ENCODE measurements at places on chromosomes 4 and X.

- no peak for DNase-seq
Measured at GRCh38 chrX:41837270-41837944, 85.9 kb downstream of the CASK start.

DNA sequence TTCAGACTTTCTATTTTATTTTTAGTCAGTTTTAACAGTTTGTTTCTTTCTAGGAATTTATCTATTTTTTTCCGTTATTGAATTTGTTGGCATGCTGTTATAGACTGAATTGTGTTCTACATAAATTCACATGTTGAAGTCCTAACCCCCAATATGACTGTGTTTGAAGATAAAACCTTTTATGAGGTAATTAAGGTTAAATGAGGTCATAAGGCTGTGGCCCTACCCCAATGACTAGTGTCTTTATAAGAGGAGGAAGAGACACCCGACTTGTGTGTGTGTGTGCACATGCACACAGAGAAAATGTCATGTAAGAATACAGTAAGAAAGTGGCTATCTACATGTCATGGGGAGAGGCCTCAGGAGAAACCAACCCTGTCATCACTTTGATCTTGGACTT is 146.3 kb downstream of the BRWD3 start:
- no peak for DNase-seq

DNA sequence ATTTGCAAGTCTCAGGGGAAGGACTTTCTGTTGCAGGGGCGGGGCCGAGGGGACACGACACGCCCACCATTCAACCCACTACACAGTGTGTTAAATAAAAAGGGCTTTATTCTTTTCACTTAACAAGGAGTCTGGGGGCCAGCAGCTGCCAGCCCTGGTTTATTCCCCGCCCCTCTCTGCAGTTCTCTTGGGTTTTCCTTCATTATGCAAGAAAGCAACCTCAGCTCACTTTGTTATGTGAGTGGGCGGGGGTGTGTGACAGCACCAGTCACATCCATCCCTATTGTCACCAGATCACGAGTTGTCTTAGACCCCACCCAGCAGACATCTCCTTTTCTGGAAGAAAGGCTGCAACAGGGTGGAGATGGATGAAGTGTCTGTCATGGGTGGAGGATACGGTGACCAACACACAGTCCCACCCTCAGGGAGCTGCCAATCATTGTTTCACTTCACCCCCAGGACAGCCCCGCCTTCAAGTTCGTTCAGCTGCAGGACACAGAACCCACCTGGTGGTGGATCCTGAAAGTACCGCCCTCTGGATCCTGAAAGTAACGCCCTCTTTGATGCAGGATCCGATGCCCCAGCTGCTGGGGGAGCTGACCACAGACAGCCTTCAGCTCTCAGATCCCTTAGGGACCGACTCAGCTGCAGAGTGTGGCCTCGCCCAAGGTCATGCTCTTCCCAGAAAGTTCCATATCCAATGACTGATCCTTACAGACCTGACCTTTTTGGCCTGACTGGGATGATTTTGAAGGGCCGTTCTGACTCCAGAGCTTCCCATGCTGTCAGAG is 79.6 kb downstream of the SMIM20 start:
- DNase-seq = no peak

DNA sequence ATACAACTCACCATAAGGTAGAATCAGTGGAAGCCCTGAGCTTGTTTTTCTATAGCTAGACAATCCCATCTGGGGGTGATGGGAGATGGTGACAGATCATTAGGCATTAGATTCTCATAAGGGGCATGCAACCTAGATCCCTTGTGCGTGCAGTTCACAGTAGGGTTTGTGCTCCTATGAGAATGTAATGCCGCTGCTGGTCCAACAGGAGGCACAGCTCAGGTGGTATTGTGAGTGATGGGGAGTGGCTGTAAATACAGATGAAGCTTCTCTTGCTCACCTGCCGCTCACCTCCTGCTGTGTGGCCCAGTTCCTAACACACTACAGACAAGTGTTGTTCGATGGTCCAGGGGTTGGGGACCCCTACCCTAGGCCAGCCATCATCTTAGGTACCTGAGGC is 5.9 kb upstream of the GATB start:
- DNase-seq = no peak

DNA sequence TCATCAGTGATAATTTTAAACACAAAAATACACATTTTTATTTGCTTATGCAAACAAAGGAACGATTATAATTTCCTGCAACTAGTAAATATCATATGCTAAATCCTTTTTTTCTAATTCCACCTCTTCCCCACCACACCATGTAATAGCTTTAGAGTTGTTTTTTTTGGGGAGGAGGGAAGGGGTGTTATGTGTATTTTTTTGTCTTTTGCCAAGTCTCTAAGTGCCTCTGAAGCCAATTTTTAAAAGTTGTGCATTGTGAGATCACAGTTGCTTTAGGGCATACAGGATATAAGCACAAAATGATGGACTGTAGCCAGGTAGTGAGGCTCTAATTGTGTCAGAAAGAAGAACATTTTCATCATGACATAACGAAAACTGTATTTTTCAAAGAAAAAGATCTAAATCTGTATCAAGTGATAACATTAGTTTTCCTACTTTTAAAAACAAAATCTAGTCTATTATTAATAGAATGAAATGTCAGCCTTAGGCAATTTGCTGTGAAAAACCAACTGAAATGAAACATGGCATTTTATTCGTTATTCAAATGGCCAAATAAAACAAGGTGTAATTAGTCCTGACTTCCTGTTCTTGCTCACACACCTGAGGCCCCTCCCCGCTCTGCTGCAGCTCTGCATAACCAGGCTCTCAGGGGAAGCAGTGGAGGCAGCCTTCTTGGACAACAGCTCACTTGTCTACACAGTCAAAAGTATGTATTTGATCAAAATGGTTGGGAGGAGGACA is 157.4 kb downstream of the PALLD start:
- no peak for DNase-seq

DNA sequence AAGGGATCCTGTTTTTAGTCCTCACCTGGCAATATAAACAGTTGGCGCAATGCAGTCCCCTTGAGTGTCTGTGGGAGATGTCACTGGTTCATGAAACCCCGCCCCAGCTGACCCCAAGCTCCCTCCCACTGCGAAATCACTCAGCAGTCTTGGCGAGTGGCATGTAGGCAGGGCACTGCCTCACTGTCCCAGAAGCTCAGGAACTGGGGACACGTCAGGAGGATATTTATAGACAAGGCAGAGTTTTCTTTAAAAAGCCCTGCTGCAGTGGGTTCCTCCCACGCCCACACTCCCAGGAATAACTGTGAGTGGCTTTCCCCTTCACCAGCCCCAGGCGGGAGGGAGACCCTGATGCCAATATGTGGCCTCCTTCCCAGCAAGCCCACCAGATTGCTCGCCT is 44.3 kb upstream of the PPP2R2C start:
- DNase-seq = no peak

- no peak for DNase-seq
Measured at GRCh38 chrX:123601437-123601836, 131.4 kb downstream of the THOC2 start.

GRCh38 chr4:40055511-40055862 is 1.2 kb upstream of the N4BP2 start:
- DNase-seq = no peak

DNA sequence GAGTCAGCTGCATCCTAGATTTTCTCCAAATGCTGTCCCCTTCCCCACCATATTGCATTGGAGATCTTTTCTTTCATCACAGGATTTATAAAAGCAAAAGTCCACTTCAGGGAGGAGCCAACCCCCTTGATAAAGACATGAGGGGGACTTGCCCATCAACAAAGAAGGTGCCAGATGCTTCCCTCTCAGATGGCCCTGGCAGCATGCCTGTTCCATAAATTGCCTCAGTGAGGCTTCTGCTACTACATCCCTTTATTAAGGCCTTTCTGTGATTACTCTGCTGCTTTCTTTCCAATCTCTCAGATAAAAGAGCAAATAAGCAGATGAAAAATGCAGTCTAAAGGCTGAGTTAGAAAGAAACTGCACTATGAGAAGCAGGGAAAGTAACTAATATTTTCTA is 511.6 kb downstream of the PACRGL start:
- no peak for DNase-seq

DNA sequence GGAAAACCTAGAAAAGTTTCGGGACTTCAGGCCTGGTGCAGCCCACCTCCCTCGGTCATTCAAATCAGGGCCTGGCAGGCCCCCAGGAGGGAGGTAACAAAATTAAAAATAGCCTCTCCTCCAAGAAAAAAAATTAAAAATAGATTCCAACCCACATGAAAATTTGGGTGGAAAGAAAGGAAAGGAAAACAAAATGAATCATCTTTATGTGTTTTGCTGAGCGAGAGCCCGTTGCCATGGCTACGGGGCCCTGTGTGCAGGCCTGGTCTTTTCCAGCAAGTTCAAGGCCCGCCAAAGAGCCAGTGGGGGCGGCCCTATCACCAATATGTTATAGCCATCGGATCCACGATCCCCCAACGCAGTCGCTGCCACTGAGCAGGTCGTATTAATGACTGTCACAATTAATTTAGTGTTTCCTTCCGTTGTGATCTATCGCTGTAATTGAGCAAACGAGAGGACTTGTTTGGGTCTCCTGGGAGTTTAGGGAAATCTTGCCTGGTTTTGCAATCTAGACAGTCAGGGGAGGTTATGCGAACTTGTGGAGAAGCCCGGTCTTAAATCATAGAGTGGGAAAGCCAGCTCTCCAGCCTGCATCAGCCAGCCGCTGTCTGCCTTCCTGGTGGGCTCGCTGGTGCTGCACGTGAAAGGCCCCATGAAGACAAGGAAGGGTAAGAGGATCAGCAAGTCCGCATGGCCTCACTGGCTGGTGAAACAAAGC is 452.4 kb downstream of the BCOR start:
- DNase-seq = peak; percentile 91

- no peak for DNase-seq
Measured at GRCh38 chr4:76458297-76458696, 23.3 kb downstream of the SHROOM3 start.

DNA sequence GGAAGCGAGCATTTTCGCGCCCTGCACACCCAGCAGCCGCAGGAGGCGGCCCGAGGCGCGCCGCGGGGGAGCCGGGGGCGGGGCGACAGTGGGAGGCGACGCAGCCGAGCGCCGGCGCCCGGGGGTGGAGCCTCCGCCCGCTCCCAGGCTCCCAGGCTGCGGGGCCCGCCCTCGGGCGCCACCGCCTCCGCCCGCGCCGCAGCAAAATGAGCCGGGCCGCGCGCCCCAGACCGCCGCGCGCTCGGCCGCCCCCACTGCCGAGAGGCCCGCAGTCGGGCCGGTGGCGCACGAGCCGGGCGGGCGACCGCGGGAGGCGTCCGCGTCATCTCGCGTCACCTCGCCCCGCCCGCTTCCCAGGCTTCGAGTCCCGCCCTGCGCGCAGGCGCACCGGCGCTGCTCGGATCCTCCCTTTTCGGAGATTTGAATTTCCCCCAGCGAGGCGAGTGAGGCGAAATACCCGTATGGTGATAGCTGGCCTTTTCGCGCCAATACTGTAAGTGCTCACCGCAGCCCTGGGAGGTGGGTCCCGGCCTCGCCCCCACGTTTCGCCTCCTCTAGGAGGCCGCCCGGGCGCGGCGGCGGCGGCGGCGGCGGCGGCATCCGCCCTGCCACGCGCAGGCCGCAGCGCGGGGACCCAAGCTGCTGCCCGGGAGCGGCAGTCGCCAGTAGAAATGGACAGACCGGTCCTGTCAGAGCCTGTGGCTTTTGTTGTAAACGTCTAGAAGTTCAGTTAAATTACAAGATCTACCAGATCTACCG is at the start of gene TMEM187:
Gene TMEM187, plus strand, starts transcription at position 387 of the 759 bp plus-strand sequence. CDS start 9,309 bp downstream, outside the sequence.
- peak; percentile 94 for DNase-seq

DNA sequence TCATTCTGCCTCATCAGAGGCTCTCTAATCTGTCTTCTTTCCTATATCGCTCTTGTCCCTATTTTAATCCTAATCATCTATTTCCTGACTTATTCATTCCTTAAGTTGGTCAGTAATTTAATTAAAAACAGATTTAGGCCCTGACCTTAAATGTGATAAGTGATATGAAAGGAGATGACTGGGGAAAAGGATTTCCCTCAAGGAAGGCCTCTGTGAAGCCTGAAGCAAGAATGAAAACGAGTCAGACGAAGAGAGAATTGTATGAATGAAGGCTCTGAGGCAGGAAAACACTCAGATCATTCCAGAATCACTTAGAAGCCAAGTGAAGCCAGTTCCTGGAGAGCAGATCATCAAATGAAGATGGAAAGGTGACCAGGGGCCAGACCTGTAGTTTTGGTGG is 22.1 kb downstream of the PKD2 start:
- DNase-seq = no peak

GRCh38 chrX:5084279-5084678 is 1144.4 kb downstream of the NLGN4X start:
- no peak for DNase-seq

GRCh38 chr4:175282407-175282806 is 364.2 kb downstream of the ADAM29 start:
- no peak for DNase-seq

- no peak for DNase-seq
Measured at GRCh38 chr4:165991325-165992180, 118.5 kb downstream of the TLL1 start.

DNA sequence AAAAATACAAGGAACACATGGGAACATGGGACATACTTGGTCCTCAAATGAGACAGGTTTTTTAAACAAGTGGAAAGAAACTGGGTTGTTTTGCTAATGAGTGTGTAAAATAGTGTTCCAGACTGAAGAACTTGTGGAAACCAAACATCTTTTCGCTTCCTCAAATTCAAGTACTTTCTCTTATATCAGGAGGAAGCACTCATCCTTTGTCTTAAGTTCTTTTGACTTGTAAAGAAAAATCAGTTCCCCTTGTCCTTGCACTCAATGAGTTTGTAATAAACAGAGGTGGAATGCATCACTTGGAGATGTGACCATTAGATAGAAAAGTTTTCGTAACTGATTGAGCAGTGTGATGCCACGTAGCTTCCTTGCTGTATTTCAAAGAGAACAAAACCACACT is 101.1 kb downstream of the PHOX2B start:
- no peak for DNase-seq

DNA sequence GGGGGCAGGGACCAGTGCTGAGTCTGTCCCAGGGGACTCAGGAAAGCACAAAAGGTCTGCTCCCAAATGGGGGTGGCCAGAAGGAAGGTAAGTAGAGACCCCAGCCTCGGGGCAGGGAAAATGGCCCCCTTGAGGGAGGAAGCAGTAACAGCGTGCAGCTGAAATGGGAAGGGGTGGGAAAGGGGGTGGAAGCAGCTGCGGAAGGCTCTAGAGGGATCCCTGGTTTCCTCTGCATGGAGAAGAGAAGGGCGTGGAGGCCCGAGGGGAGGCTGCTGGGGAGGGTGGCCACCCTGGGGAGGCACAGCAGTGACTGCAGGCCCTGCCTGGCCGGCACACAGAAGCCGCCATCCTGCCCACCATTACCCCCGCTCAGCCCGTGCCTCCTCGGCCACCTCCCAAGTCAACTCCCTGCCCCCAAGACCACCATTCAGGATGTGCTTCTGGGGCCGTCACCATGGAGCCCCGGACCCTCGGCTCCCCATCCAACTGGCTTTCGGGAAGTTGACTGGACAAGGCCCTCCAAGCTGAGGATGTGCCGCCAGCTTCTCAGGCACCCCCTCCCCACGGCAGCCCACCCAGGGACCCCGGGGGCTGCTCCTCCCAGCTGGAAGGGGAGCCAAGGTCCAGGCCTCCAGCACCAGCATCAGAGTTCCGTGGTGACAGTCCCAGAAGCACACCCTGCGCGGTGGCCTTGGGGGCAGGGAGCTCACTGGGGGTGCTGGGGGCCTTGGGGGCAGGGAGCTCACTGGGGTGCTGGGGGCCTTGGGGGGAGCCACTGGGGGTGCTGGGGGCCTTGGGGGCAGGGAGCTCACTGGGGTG is 23.6 kb downstream of the CFAP99 start:
- no peak for DNase-seq
